ENCODE measurements at places on chromosomes 1 and 21. TPM values are rescaled to one million over a fixed set of nuclear protein-coding genes. Genes with fewer than 3 reads are reported as not detected.

- no peak for DNase-seq
These were observed 107.1 kb downstream of the NIBAN1 start for GRCh38 chr1:184866991-184867788.

- DNase-seq, result no peak
These were observed 28.6 kb upstream of the MAP10 start for GRCh38 chr1:232776526-232777106.

The UBASH3A gene
- not detected for total RNA-seq

The SPRR2F gene
- not detected for total RNA-seq

The IFI44 gene
- 8.0 TPM for total RNA-seq

The CHAF1B gene
- total RNA-seq, result 0.52 TPM
